Fibroblast of lung (primary cell): ENCODE measurements at places on chromosomes 2 and 18. TPM values are rescaled to one million over a fixed set of nuclear protein-coding genes. Genes with fewer than 3 reads are reported as not detected.

TDRD15 gene
- not detected in 2 replicates for total RNA-seq

DNA sequence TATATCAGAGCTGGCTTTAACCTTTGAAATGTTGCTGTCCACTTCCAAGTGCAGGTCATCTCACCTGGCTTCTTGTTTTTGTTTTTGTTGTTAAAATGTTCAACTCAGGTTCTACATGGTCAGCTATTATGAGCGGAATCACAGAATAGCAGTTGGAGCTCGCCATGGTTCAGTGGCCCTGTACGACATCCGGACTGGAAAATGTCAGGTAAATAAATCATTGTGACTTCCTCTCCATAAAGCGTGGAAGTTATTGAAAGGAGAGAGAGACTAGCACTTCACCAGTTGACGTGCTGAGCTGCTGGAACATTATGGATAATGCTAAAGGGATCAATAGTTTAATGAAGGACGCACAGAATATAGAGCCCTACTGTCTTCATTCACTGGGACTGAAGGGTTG lies 184.6 kb upstream of the BOD1L2 start:
- no peaks in the 10 kb centered on the region for H3K27me3 ChIP-seq
- no peak overlapping the region for H3K4me3 ChIP-seq
- no peak for DNase-seq
- no peaks in the 10 kb centered on the region for H3K36me3 ChIP-seq
- no peak overlapping the region for H3K27ac ChIP-seq
- no peaks in the 10 kb centered on the region for H3K4me1 ChIP-seq

DNA sequence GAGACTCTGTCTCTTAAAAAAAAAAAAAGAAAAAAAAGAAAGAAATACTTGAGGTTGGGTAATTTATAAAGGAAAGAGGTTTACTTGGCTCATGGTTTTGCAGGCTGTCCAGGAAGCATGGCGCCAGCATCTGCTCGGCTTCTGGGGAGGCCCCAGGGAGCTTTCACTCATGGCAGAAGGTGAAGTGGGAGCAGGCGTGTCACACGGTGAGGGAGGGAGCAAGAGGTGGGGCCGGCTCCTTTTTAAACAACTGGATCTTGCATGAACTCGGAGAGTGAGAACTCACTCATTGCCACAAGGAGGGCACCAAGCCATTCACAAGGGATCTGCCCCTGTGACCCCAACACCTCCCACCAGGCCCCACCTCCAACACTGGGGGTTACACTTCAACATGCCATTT lies 30.6 kb downstream of the CYP26B1 start:
- DNase-seq: no peak
- no peak overlapping the region for H3K4me3 ChIP-seq
- no peak overlapping the region for H3K27ac ChIP-seq
- no peaks in the 10 kb centered on the region for H3K36me3 ChIP-seq
- no peaks in the 10 kb centered on the region for H3K4me1 ChIP-seq

- H3K36me3 ChIP-seq: no peaks in the 10 kb centered on the region
- H3K27me3 ChIP-seq: no peaks in the 10 kb centered on the region
- H3K4me1 ChIP-seq: no peaks in the 10 kb centered on the region
These were observed 1025.1 kb downstream of the LRP1B start for GRCh38 chr2:141105763-141106162.

GRCh38 chr2:44168681-44169154 lies at the start of gene PPM1B:
TSS of gene PPM1B (plus strand) at chr2:44168875. CDS start at chr2:44201200, 32,325 bp downstream.
- H3K27me3 ChIP-seq: no peaks in the 10 kb centered on the region
- no peaks in the 10 kb centered on the region for H3K36me3 ChIP-seq
- H3K27ac ChIP-seq: peak within 1 kb of the TSS; percentile 98
- DNase-seq: no peak
- H3K4me1 ChIP-seq: peaks cover 5% of the 10 kb centered on the region

GRCh38 chr18:41871229-41872000 lies 83.6 kb upstream of the PIK3C3 start:
- no peaks in the 10 kb centered on the region for H3K36me3 ChIP-seq
- no peak overlapping the region for H3K27ac ChIP-seq
- DNase-seq: no peak
- no peak overlapping the region for H3K4me3 ChIP-seq
